ENCODE measurements at places on chromosomes 6 and 20. TPM values are rescaled to one million over a fixed set of nuclear protein-coding genes. Genes with fewer than 3 reads are reported as not detected.

Gene SLC35D3
- total RNA-seq = not detected

- DNase-seq = no peak
Measured at GRCh38 chr6:88914180-88914579, 49.2 kb downstream of the RNGTT start.

GRCh38 chr6:151436802-151437201 lies 15.1 kb downstream of the RMND1 start:
- no peak for DNase-seq

DNA sequence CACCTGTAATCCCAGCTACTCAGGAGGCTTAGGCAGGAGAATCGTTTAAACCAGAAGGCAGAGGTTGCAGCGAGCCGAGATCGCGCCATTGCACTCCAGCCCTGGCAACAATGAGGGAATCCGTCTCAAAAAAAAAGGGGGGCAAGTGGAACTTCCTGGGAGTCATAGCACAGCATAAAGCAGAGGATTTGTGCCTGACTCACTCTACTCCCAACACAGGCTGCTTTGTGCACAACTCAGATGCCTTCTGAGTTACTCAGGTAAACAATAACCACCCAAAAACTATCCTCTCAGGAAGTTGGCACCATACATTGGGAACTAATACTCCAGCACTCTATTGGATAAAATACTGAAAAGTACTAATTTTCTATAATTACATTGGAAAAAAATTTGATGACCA lies 2.5 kb upstream of the TMEM244 start:
- no peak for DNase-seq

GRCh38 chr6:106250953-106251352 lies 74.6 kb downstream of the ATG5 start:
- DNase-seq = no peak
